Ascending aorta (tissue), 2 donors: ENCODE measurements at places on chromosomes 12 and 14.

DNA sequence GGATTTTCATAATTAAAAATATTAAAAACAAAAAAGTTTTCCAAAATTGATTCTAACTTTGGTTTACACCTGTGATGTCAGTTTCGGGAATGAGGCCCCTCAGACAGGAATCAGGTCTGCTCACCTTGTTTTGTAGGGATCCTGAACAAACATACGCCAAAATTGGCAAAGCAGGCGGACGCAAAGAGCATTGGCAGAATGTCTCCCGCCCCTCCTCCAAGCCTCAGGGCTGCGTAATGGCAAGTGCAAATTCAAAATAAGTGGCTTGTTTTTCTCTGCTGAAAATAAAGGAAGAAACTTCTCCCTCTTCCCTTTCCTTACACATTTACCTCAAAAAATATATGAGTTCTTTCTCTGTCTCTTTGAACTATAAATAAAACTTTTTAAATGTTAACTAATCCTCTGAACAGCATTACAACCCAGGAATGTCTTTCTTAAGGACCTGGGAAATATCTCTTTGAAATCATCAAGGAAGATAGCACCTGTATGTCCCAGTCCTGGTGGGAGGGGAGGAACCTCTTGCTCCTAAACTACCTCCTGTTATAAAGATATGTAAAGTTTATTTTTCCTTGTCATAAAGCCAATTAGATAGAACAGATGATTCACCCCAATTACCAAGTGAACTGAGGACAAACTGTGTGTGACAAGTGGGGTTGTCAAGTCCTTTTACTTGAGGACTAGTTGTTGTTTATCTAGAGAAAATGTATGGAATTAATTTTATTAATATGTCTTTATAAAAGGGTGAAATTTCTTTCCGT is 16.5 kb downstream of the OR6J1 start:
- DNase-seq = no peak

DNA sequence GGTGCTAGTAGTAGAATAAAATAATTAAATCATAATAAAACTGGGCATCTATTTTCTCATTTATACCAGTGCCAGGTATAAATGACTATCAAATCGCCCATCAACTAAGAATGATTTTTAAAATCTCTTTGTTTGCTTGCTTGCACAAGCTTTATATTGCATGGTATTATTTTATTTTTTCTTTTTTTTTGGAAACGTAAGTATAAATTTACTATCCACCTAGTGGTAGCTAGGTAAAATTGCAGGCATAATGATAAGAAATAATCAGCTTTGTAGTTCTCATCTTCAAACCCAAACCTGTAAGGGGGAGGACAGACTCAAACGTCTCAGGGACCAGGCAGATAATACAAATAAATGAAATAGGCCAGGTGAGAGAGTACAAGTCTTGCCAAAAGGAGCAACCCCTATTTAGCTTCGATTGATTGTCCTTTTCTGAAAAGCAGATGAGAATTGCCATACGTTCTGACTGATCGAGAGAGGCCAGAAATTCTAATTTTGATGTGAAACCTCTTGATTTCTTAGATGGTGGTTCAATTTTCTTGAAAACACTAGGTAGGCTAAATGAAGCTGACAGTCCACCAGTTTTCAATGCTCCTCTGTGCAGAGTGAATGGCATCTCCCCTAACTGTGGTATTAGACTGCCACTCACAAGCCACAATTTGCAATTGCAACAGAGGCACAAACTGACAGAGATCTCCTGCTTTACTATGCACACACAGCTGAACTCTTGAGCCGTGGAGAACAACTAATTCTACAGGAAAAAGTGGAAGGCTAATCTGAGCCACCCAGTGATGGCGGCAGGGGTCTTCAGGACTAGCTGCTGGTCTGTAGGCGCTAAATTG is 189.3 kb downstream of the DACT1 start:
- no peak for DNase-seq

DNA sequence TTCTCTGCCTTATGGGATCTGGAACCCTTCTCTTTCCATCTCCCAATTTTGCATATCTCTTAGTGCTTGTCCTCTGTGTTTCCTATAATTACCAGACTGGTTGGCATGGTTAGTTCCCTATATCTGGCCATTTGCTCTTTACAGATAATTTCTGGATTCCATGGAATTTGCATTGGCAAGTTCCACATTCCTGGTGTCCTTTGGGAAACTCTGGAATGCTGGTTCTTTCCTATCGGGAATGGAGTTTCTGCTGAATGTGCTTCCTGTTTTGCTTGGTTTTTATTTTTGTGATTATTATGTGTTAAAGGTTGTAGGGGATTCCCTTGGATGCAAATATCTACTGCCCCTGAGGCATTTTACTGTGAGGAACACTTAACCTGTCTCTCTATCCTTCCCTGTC is 193.0 kb upstream of the BTG1 start:
- DNase-seq = no peak

DNA sequence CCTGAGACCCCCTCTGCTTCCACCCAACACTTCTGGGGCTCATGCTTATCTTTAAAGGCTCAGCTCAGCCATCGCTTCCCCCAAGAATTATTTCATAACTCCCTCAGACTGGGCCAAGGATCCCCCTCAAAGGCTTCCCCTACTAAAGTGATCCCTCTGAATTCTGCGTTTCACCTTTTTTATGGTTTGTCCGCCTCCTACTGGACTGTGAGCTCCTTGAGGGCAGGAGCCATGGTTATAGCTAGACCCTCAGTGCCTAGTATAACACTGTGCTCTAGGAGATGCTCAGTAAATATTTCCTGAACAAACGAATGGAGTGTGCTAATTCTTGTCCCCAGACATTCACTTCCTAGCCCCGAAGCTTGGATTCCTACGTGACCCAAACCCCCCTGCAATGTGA is 20.5 kb upstream of the SRRM4 start:
- no peak for DNase-seq

- no peak for DNase-seq
These were observed 504.1 kb upstream of the ATXN7L3B start for GRCh38 chr12:74033531-74033930.

GRCh38 chr12:62783881-62784280 is 151.1 kb downstream of the PPM1H start:
- no peak for DNase-seq

DNA sequence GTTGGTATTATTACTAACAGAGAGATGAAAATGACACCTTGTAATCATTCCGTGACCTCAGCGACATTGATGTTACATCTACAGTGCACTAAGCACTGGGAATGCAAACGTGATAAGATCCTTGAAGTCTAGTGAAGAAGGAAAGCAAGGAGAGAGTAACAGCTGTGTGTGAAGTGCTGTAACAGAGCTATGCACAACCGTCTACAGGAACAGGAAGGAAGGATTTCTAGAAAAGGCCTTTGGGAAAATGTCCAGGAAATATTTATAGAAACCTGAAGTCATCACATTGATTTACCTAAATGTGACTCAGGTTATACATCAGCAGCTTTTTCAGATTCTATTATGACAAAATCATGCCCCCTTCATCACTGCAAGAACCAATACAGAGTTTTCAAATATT is 304.2 kb upstream of the AMIGO2 start:
- DNase-seq = no peak

DNA sequence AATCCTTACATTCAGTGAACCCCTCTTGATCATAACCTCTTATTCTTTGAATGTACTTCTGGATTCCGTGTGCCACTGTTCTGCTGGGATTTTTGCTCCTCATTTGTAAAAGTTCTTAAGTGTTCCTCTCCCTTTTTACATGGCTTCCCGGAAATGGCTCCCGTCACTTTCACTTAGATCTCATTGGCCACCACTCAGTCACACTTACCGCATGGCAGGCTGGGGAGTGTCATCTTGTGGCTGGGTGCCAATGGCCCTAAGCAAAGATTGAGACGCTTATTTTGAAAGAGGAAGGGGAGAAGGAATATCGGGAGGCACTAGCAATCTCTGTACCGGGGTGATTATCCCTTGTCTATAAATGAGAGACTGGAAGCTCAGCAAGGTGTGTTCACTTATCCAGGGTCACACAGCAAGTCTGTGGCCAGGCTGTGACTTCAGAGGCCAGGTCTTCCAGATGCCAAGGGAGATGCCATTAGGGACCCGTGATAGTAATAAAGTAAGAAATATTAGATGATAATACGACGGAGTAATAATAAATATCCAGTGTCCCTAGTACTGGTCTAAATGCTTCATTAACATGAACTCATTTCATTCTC is 68.8 kb downstream of the RNFT2 start:
- no peak for DNase-seq

DNA sequence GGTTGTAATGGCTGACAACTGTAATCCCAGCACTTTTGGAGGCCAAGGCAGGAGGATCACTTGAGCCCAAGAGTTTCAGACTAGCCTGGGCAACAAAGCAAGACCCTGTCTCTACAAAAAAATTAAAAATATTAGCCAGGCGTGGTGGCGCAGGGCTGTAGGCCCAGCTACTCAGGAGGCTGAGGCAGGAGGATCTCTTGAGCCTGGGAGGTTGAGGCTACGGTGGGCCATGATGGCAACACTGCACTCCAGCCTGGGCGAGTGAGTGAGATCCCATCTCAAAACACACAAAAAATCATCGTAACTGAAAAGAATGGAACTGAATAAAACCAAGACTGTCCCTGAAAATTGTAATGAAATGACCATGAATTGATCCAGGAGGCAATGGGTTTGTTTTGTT is 6.1 kb downstream of the CAMKK2 start:
- DNase-seq = no peak

DNA sequence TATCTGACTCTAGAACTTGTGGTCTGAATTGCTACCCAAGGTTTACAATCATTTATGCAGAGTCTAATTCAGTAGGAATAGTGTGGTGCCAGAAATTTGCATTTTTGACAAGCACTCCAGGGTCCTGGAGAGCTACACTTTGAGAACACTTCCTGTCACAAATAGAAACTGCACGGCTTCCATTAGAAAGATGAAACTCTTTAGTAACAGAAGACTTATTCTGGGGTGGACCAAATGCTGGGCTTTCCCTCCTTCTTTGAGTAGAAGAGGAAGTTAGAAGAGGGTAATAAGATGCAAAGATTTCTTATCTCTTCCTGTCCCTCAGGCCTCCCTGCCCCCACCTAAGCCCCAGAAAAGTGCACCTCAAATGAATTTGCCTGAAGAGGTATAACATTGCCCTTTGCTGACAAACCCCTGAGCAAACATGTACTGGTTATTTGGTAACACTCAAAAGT is 28.4 kb downstream of the DGLUCY start:
- DNase-seq = no peak

- DNase-seq = no peak
These were observed 774 bp upstream of the KRT75 start for GRCh38 chr12:52434760-52435530.

GRCh38 chr12:96454396-96454795 is 35.0 kb upstream of the CFAP54 start:
- DNase-seq = no peak

DNA sequence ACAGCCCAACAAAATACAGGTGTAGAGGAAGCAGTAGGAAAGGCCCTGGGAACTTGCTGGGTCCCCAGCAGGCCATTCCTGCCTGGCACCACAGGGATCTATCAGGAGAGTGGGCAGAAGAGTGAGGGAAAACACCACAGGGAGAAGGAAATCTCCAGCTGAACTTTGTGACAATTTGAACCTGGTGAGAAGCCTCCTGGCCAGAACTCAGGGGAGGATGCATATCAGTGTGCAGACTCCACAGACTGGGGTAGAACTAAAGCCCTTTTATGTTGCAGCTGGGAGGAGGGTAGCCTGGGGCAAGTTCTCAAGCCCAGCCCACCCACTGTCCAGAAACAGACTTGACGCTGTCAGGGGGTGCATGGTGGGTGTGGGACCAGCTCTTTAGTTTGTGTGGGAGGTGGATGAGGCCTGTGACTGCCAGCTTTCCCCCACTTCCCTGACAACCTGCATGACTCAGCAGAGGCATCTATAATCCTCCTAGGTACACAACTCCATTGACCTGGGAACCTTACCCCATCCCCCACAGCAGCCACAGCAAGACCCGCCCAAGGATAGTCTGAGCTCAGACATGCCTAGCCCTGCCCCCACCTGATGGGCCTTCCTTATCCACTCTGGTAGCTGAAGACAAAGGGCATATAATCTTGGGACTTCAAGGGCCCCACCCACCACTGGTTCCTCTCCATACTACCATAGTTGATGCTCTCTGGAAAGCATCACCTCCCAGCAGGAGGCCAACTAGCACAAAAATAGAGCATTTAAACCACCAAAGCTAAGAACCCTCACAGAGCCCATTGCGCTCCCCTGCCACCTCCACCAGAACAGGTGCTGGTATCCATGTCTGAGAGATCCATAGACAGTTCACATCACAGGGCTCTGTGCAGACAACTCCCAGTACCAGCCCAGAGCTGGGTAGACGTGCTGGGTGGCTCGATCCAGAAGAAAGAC is 28.9 kb downstream of the PNN start:
- DNase-seq = no peak

DNA sequence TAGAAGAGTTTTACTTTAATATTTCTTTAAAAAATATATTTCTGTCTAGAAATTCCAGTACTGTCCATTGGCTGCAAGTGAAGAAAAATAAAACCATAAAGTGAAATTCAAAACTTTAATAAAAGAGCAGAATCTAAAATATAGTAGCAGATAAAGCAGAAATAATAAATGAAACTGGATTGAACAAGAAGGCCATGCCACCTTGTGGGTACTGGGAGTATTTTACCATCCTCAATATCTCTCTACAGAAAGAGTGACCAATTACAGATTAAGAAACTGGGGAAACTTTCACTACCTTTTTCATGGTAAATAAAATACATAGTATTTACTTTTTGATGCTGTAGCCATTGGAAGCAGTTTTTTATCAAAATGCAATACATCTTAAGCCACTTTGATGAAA is 220.5 kb downstream of the BCAT1 start:
- DNase-seq = no peak

DNA sequence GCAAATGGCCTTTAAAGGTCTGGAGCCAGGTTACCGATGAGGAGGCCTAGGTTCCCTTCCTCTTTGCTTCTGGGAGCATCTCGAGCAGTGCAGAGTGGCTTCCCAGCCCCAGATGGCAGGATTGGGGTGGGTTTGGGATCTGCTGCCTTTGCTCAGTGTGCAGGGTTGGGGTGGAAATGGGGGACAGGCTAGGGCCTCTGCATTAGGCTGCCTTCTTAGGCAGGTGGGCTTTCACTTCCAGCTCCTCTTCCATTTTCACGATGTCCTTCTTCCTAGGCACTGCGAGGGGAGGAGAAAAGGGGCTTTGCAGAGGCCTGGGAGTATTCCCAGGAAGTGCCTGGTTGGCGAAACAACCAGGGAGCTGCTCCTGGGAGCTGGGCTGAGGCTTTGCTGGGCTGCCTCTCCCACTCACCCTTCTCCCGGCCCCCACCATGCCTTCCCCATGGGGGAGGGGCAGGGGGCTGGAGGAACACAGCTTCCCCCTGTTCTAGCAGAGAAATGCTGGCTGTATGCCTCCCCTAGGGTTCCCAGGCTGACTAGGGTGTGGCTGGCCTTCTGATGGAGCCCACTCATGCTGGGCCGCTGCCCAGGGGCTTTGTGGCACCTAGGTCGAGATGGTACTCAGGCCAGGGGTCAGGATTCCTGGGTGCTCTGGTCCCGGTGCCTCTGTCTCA is 2.4 kb downstream of the NR4A1 start:
- DNase-seq = no peak
